ENCODE measurements at places on chromosomes 3 and 15. TPM values are rescaled to one million over a fixed set of nuclear protein-coding genes. Genes with fewer than 3 reads are reported as not detected.

CACNA2D3 gene
- under 0.01 TPM for total RNA-seq

CLCN2 gene
- 4.3 TPM for total RNA-seq

VWA5B2 gene
- not detected for total RNA-seq

KLHL24 gene
- 142 TPM for total RNA-seq

DNA sequence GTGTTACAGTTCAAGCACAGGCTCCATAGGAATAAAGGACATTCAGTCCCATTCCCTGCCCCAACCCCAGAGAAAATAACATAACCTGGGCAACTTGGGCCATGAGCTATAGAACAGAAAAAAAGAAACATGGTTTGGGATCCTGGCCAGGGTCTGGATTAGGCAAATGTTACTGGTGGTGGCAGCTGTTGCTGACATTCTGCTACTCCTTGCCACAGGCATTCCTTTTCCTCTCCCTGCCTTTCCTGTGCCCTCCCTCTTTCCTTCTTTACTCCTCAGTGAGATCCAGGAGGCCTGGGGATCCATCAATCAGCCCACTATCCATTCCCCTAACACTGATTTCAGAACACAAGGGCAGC is 129.1 kb downstream of the NTRK3 start:
- no peak for DNase-seq
- H3K4me3 ChIP-seq: no peak overlapping the region
- no peak overlapping the region for H3K27ac ChIP-seq
- H3K36me3 ChIP-seq: no peaks in the 10 kb centered on the region
- H3K27me3 ChIP-seq: no peaks in the 10 kb centered on the region

DNA sequence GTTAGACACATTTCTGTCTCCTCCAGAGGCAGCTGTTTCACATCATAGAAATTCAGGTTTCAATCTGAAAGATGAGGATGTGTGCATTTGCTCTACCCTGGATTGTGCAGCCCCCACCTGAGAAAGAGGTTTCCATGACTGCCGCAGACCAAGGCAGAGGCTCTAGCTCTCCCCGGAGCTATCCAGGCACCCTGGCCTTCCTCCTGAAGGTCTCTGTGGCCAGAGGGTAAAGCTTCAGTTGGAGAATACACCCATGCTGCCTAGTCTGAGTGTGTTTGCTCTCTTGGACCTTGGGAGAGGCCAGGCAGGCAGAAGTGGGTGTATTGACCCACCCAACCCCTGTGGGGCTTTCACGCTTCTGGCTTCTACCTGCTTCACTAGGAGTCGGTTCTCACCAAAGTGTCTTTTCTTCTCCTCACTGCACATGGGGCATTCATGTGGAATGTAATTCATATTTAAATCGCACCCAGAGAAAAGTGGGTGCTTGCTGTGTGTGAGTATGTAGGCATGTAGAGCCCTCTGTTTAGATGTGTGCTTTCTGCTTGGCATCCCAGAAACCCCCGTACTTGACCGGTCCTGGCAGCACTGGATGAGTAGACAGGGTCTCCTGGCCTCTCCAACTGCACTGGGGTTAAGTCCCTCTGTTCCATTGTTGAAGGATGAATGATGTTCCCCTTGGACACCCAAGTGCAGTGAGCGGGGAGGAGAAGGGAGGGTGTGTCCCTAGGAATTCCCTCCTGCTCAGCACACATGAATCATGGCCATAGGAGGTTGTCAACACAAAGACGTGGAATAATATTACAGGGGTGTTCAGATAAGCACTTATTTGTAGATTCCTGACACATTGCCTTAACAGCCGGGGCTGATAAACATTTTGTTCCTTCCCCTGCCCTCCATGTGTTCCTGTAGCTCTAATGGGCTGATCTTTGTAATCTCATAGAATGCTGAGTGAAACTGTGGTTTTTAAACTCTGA is 20.3 kb upstream of the RAB6B start:
- no peaks in the 10 kb centered on the region for H3K36me3 ChIP-seq
- H3K27me3 ChIP-seq: peaks cover 31% of the 10 kb centered on the region
- no peak overlapping the region for H3K27ac ChIP-seq

- no peaks in the 10 kb centered on the region for H3K27me3 ChIP-seq
- H3K4me1 ChIP-seq: no peaks in the 10 kb centered on the region
- no peak overlapping the region for H3K27ac ChIP-seq
- peaks cover 8% of the 10 kb centered on the region for H3K36me3 ChIP-seq
- no peak overlapping the region for H3K4me3 ChIP-seq
Measured at GRCh38 chr3:114351123-114351821, 57.4 kb downstream of the TIGIT start.

GRCh38 chr3:31234145-31234544 is 298.6 kb upstream of the STT3B start:
- no peak overlapping the region for H3K4me3 ChIP-seq
- no peak for DNase-seq
- no peak overlapping the region for H3K27ac ChIP-seq
- H3K27me3 ChIP-seq: peaks cover 33% of the 10 kb centered on the region

GRCh38 chr3:95508124-95508523 is 1306.3 kb upstream of the EPHA6 start:
- no peaks in the 10 kb centered on the region for H3K4me1 ChIP-seq
- H3K4me3 ChIP-seq: no peak overlapping the region
- H3K27me3 ChIP-seq: no peaks in the 10 kb centered on the region
- H3K36me3 ChIP-seq: no peaks in the 10 kb centered on the region
- no peak for DNase-seq
- no peak overlapping the region for H3K27ac ChIP-seq

DNA sequence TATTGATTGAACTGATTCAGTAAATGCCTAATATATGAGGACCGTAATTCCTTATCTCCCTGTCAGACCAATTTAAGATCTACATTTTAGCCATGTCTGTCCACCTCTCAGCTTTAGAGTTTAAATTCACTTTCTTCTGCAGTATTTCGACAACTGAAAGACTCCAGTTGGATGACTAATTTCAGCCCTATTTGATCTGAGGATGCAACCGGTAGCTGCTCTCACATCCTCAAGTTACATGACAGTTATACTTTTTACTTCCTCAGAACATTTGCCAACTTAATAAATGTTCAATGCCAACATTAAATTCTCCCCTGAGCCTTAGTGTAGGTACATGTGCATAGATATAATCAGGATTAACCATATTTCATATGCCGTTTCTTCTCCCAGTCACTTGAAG is 2.5 kb upstream of the HHLA2 start:
- no peaks in the 10 kb centered on the region for H3K36me3 ChIP-seq
- peaks cover 11% of the 10 kb centered on the region for H3K27me3 ChIP-seq
- no peak for DNase-seq
- H3K4me3 ChIP-seq: no peak overlapping the region

GRCh38 chr15:51757450-51757849 is 6.1 kb downstream of the TMOD2 start:
- no peaks in the 10 kb centered on the region for H3K36me3 ChIP-seq
- no peak overlapping the region for H3K4me3 ChIP-seq
- H3K4me1 ChIP-seq: peaks cover 19% of the 10 kb centered on the region
- peaks cover 8% of the 10 kb centered on the region for H3K27me3 ChIP-seq
- H3K27ac ChIP-seq: no peak overlapping the region

- DNase-seq: no peak
- no peaks in the 10 kb centered on the region for H3K27me3 ChIP-seq
- no peak overlapping the region for H3K27ac ChIP-seq
- peaks cover 9% of the 10 kb centered on the region for H3K4me1 ChIP-seq
Measured at GRCh38 chr3:29635888-29636287, 355.0 kb downstream of the RBMS3 start.

GRCh38 chr3:1902416-1902815 is 196.2 kb upstream of the CNTN4 start:
- no peaks in the 10 kb centered on the region for H3K4me1 ChIP-seq
- no peaks in the 10 kb centered on the region for H3K36me3 ChIP-seq
- no peaks in the 10 kb centered on the region for H3K27me3 ChIP-seq
- no peak overlapping the region for H3K4me3 ChIP-seq
- no peak overlapping the region for H3K27ac ChIP-seq
- DNase-seq: no peak

DNA sequence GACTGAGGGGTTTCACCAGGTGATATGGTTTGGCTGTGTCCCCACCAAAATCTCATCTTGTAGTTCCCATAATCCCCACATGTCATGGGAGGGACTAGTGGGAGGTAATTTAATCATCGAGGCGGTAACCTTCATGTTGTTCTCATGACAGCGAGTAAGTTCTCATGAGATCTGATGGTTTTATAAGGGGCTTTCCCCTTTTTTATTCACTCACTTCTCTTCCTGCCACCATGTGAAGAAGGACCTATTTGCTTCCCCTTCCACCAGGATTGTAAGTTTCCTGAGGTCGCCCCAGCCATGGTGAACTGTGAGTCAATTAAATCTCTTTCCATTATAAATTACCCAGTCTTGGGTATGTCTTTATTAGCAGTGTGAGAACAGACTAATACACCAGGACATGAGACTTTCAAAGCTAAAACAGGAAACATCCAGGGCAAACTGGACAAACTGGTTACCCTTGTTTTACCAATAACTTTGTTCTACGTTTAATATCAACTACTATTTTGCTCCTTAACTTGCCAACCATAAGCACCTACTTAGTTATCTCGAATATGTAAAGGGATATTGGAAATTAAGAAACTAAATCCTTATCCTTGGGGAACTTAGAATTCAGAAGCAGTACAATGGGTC is 98.2 kb downstream of the MYH15 start:
- H3K27ac ChIP-seq: no peak overlapping the region
- H3K4me3 ChIP-seq: no peak overlapping the region
- H3K27me3 ChIP-seq: no peaks in the 10 kb centered on the region

All from osteoblast (primary cell).